ENCODE measurements at places on chromosomes 4 and X.

DNA sequence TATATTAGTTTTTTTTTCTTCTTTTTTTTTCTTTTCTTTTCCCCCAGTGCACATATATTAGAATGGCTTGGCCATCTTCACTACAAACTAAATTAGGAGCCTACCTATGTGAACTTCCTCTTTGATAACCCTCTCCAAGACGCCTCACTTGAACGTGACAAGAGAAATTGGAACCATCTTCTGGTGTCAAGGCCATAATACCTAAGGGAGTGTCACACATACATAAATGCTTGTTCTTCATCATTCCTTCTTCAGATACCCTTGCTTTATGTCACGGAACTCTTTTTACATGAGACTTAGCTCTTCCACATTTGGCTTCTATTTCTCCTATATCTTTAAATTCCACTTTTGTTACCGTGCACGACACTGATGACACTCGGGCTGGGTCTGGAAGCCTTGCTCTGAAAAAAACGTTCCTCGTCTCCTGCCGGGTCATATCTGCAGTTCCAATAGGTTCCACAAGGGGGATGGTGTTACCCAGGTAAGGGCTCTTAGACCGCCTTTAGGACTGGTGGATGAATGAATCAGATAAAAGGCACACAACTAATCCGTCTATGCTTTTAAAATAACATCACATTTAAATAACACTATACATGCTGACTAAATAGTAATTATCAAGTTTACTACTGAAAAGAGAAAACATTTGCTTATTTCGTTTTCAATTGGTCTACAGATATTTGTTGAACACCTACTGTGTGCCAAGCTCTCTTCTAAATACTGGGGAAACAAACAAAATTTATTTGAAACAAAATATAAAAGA, 19.9 kb downstream of the DGAT2L6 start:
- DNase-seq = peak; percentile 52

DNA sequence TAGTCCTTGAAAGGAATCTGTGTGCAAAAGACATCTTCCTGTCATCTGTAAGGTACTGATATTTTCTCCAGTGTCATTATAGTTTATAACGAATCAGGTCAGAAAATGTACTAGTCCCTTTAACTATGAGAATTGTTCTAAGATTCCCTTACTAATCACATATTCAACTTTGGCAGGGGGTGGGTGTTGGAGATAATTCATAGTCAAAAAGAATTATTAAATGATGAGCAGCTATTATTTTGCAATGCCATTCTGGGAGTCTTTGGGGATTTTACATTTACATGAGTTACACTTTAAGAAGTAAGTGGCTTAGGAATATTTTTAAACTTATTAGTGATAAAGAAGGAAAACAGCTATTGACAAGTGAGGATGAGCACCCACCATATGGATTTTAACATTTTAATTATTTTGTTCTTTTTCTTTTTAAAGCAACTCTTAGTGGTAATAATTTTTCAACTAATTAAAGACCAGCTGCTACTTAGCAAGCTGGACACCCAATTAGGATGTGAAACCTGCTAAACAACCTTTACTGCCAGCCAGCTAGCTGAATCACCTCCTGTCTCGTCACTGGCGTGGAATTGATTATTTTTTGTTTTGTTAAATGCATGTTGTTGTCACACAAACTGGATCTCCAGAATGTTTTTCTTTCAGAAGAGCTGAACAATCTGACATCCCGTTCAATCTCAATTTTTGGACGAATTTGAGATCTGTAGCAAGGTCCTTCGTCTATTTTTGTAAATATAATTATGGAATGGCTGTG, 219.2 kb downstream of the ARAP2 start:
- DNase-seq = no peak

DNA sequence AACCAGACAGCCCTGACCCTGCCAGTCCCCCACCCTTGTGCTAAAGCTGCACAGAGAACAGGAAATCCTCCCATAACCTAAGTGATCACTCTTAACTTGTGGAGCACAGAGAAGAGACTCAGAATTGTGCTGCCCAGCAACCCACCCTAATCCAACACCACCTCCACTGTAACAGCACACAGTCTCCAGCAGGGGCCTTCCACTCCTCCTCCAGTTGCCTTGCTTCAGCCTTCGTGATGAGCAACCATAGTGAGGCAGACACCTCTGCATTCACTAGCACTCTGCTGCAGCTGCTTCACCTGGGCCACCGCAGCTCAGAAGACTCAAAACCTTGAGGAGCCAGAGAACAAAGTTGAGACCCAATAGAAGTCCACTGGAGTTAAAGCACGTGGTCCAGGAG, 7.9 kb upstream of the UGT2B4 start:
- DNase-seq = no peak

- no peak for DNase-seq
These were observed 387.8 kb downstream of the DCAF12L2 start for GRCh38 chrX:125778261-125778660.

DNA sequence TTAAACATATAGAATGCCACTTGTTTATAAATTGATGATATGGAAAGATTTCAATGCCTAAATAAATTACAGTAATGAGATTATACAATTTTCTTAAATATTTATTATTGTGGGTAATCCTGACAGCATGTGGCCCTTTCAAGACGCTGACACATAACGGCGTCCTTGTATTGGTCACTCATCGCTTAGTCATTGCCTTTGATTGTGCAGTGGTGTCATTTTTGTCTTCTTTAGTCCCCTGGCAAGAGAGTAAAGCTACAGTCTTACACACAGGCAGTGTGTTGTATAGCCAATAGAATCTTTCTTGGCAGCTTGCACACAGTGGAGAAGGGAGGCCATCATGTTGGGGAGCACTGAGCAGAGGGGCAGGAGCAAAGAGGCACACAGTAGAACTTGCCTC, 361.8 kb upstream of the GALNT7 start:
- no peak for DNase-seq

DNA sequence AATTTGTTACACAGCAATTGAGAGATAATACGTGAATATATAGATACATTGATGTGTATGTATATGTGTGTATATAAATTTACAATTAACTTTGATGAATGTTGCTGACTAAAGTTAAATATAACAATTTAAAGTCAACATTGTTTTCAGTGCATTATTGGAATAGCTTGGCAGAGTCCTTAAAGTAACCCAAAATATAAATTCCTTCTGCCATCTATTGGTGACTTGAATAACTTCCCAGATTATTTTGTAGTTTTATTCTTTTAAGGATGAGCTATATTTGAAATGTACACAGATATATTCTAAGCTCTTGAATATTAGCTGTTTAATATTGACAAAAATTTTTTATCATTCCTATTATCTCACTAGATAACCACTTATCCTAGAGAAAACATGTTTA, 298.2 kb upstream of the FSTL5 start:
- no peak for DNase-seq
